ENCODE measurements at places on chromosomes 1 and 21.

DNA sequence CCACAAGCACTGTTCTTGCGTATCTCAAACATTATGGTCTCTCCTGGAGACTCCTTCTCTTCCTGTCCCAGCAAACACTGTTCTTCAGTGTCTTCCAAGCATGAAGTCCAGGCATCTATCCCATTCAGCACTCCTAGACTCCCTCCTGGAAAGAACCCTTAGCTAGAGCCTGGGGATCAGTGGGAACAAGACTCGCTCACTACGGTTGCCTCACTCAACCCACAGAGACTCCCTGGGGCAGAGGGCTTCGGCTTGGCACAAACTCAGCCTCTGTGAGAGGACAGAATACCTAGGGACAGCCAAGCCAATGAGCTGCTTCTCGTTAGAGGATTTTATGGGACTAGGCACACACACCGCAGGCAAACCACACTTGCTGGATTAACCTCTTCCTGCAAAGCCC is 86.5 kb upstream of the IPO9 start:
- no peak for DNase-seq

DNA sequence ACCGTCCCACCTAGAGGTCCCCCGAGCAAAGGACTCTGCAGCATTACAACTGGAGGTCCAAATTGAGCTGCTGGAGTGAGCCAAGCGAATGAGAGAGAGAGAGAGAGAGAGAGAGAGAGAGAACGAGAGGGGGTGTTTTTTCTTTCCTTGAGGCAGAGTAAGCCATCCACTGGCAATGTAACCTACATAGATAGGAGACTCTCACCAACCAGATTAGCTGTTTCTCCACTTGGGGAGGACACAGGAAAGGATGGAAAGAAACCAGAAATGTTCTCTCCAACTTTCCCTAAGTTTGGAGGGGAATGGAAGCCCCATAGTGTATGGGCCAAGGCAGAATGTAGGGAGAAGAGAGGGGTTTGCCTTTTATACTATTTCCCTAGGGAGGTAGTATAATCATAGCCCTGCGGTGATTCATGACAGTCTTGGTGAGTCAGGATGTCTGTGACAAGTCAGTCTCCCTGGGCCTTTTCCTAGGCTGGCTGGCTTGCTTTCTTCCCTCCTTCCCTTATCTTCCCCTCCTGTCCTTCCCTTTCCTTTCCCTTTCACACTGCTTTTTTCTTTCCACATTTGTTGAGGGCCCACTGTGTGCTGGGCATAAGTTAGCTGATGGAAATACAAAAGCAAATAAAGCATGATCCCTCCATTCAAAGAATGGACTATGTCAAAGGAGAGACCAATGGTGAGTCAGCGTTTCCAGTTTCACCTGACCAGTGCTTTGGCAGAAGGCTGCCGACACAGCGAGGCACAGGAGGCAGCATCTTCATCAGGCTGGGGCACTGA is 7.1 kb downstream of the FNDC7 start:
- DNase-seq, result no peak

DNA sequence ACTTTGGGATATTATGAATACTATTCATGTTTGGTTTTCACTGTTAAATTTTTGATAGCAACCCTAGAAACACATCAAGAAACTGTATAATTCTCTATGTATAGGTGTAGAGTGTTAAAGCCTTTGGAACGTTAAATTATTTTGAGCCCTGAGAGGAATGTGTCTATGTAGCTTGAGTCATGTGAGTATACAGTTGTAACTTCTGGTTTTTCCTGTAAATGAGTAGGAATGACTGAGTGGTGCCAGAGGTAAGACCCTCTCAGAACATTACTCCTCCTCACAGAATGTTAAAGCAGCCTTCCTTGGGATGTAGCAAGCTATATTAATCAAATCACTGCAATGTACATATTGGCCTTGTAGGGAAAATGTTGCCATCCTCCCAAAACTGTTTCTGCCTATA is 69.0 kb downstream of the C1orf21 start:
- DNase-seq, result no peak

GRCh38 chr1:68149907-68150306 is 82.4 kb downstream of the WLS start:
- DNase-seq, result no peak

DNA sequence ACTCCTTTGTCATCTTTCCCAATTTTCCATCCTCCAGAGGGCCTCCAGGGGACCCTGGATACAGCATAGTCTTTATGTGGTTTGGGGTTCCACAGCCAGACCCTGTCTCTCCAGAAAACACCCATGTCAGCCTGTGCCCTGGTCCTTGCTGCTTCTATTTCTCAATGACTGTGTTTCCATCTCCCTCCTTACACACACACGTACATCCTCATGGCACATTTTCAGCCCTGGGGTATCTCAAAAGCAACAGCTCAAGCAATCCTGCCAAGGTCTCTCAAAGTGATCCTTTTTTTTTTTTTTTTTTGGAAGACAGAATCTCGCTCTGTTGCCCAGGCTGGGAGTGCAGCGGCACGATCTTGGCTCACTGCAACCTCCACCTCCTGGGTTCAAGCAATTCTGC is 22.3 kb downstream of the QSOX1 start:
- no peak for DNase-seq

DNA sequence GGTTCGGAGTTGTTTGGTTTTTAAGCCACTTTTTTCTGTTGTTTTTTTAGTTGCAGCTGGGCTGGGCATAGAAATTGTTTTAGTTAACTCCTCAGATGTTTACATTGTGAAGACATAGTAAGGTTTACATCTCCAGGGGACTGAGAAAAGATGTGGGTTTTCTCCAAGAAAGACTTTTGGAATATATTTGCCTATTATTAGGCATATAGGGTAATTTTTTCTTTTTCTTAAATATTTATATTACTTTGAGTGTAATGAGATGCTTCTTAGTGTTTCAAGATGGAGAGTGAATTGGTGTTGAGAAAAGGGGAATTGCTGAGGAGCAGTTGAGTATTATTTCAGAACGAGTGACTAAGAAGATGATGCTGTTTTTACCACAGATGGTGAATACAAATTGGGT is 26.6 kb upstream of the PIGK start:
- no peak for DNase-seq

GRCh38 chr1:65435987-65436386 is 15.5 kb downstream of the LEPR start:
- DNase-seq, result no peak

DNA sequence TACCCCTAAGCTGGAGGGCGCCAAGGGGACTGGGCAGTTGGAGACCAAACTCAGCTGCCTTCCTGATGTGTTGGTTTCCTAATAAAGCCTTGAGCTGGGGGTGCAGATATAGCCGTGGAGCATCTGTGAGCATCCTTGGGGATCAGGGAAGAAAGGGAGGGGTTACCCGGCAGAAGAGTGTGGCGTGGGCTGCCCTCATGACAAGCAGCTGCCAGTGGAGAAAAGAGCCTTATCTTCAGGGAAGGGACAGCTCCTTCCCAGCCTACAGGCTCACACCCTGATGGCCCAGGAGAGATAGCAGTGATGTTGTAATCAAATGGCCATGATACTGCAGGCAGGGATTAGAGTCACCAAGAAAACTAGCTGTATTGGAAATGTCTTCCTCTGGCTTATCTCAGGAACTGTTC is 10.8 kb upstream of the NFASC start:
- DNase-seq, result no peak

GRCh38 chr1:150271291-150271959 is 1.2 kb upstream of the C1orf54 start:
- no peak for DNase-seq

DNA sequence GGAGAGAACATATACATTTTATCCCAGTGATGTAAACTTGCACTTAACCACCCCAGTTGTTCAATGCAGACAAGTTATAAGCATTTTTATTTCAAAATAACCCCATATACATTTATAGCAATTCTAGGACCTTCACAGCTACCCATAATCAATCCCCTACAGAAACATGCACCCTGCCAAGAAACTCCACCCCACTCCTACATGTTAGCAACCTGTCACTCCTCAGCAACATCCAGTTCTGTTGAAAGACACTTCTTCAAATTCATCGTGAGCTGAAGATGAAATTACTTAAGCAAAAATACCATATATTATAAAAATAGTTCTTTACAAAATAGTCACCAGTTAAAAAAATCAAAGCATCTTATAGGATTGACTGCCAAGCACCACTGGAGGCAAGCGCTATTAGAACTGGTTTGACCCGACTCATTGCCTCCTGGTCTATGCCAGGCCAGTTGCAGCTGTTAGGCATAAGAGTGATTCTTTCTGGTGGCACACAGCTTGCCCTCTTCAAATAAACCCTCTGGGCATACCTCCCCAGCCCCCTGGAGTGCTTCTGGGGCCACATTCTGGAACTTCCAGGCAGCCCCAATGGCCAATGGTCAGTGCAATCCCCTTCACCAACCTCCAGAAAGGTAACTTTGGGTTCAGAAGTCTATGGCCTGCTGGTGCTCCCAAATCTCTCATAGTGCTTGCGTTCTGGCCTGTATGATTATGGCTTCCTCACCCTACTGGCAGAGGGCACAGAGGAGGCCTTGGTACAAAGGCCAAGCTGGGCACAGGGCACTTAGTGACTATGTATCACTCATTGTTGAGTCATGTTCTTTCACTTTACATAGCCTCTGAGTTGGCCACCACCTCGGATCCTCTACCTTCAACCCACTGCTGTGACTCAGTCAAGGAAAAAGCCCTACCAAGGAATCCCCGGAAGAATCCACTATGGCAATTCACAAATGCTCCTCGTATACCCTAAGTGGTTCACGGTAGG is 72.2 kb upstream of the RALGPS2 start:
- no peak for DNase-seq

DNA sequence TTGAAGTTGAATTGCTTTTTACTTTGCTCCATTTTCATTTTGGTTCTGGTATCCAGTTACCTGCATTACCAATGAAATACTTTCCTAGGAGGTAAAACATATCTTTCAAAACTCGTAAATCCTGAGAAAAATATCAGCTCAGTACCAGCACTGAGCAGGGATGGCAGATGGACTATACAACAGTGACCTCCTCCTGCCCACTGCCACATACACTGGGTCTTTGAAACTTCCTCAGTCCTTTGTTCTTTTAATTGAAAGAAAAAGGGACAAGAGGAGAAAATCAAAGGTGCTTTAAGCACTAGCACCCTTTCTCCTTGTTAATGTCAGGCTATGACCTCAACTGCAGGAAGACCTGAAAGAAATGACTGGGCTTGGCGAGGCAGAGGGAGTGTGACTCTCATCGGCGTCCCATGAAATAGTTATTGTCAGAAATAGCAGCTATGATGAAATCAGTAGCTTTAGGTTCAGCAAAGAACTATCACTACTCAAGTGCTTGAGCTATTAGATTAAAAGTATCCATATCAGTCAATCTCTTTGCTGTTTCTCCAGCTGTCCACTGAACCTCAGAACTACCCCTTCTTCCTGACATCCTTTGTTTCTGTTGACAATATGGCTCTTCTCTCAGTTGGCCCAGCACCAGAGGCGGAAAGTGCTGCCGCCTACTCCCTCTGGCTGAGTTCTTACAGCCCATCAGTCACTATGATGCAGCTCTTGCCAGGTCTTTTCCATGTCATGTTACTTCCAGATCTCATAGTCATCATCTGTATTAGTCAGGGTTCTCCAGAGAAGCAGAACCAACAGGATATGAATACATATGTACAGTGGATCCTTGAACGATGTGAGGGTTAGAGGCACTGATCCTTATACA is 207.0 kb upstream of the MAP1LC3C start:
- DNase-seq, result no peak

DNA sequence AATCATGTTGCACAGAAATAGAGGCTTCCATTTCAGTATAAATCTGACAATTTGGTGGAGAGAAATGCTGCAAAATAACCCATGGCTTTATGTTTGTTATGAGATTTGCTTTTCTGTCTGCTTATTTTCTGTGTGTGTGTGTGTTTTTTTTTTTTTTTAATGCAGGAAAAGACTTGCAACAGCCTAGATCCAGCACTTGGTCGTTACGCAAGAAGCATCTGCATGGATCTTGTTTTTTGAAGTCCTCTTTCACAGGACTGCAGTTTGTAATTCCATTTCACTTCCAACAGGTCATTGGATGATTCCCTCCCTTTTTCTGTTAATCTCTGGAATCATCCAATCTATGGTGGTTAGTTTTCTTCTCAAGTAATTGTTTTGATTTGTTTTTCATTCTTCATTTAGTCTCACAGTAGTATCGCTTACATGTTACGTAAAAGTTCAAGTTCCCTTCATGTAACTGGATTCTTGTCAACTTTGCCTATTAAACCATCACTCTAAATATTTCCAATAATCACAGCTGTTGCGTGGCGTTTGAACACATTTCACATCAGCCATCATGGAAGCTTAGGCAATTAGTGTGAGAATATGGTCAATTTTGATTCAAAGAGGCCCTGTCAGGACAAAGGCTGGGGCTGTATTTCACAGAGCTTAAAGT is 312.9 kb downstream of the NFIA start:
- DNase-seq, result no peak

GRCh38 chr1:37006132-37006868 is 28.0 kb downstream of the GRIK3 start:
- DNase-seq, result no peak

DNA sequence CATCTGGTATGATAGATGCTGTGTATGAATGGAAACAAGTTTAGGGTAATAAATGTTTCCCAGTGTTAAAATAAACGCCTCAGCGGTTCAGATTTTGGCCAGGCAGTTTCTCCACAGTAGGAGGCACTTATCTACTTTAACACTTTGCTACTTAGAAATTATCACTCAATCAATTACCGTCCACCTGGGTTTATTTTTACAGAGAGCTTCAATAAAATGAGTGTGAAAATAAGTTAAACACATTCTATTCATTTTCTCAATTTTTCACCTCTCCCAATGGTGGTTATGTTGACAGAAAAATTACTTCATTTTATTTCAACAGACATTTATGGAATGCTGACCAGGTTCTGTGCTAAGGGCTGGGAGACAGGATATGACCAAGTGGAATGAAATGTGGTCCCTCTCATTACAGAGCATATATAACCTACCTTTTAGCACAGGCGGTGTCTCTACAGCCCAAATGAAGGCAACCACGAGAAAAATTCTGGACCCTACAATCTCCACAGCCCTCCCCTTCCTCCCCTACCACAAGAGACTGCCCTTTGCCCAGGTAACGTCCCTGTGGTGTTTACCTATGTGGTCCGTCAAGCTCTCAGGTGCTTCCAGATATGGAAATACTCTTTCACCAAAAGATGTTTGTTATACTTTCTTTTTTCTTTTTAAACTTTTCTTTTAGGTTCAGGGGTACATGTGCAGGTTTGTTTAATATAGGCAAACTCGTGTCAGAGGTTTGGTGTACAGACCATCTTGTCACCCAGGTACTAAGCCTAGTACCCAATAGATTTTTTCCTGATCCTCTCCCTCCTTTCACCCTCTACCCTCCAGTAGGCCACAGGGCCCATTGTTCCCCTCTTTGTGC is 105.5 kb downstream of the HLCS start:
- DNase-seq, result no peak

- DNase-seq, result no peak
Measured at GRCh38 chr1:212645546-212646543, 37.3 kb downstream of the ATF3 start.
